ENCODE measurements at places on chromosomes 1 and 21. TPM values are rescaled to one million over a fixed set of nuclear protein-coding genes. Genes with fewer than 3 reads are reported as not detected.

The DCST1 gene
- total RNA-seq = not detected

The SPRR5 gene
- not detected for total RNA-seq

The FBXO2 gene
- 1.3 TPM for total RNA-seq

The CCDC181 gene
- 0.57 TPM for total RNA-seq

The GFI1 gene
- 71.0 TPM for total RNA-seq

The MCOLN2 gene
- 103 TPM for total RNA-seq

The KCNK2 gene
- total RNA-seq = not detected

The CR1L gene
- total RNA-seq = not detected

The MX1 gene
- 5.3 TPM for total RNA-seq

The PLEKHM2 gene
- total RNA-seq = 53.8 TPM

The GPR3 gene
- 4.1 TPM for total RNA-seq

The PIK3CD gene
- 153 TPM for total RNA-seq

The ERVH48-1 gene
- total RNA-seq = not detected

The PPCS gene
- 49.5 TPM for total RNA-seq

The NR1I3 gene
- total RNA-seq = not detected

The C1orf115 gene
- 0.08 TPM for total RNA-seq

The TRNP1 gene
- 0.55 TPM for total RNA-seq

The LAD1 gene
- not detected for total RNA-seq

The SERPINC1 gene
- total RNA-seq = not detected

The PEAR1 gene
- not detected for total RNA-seq

The CFHR5 gene
- not detected for total RNA-seq

The KCNA3 gene
- 24.3 TPM for total RNA-seq

The HSD11B1 gene
- 1.3 TPM for total RNA-seq

The FMOD gene
- 2.2 TPM for total RNA-seq

The CENPF gene
- total RNA-seq = 49.5 TPM

The ACTRT2 gene
- not detected for total RNA-seq

The CHI3L2 gene
- total RNA-seq = 2.1 TPM

The EFNA3 gene
- total RNA-seq = 3.1 TPM

The KIAA0040 gene
- 31.8 TPM for total RNA-seq

The HCN3 gene
- total RNA-seq = 3.4 TPM

The TIE1 gene
- total RNA-seq = 0.44 TPM

The SLFNL1 gene
- 0.06 TPM for total RNA-seq

The PLA2G2A gene
- not detected for total RNA-seq

The ATP5IF1 gene
- 149 TPM for total RNA-seq

The RGS7 gene
- total RNA-seq = not detected

The GJB5 gene
- total RNA-seq = not detected

The TLR5 gene
- 0.21 TPM for total RNA-seq

The FLG2 gene
- not detected for total RNA-seq

The TMEM125 gene
- not detected for total RNA-seq

The PRRX1 gene
- not detected for total RNA-seq

The CFAP45 gene
- 1.4 TPM for total RNA-seq

The CDKN2C gene
- total RNA-seq = 8.9 TPM

The VANGL2 gene
- 0.06 TPM for total RNA-seq

The LCE3E gene
- total RNA-seq = not detected

The NFYC gene
- total RNA-seq = 67.9 TPM

The PLPP3 gene
- not detected for total RNA-seq

The SLC9A1 gene
- total RNA-seq = 23.9 TPM
